ENCODE measurements at places on chromosomes 2 and 18. TPM values are rescaled to one million over a fixed set of nuclear protein-coding genes. Genes with fewer than 3 reads are reported as not detected.

DNA sequence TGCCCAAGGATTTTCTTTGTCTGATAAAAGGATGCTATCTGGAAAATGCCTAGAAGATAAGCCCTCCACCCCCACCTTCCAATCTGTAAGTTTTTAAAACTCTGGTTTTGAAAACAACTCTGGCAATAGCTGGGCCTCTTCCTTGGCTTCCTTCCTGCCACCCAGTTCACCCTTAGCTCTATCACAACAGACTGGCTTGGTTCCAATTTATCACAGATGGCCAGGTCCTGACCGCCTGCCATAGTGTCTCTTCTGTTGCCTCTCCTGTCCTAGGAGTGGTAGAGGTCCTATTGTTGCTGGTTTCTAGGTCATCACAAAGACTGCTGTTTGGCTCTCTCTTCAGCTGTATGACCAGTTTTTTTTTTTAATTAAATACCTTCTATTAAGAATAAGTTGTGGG lies 1727.9 kb upstream of the SLC39A10 start:
- no peaks in the 10 kb centered on the region for H3K36me3 ChIP-seq
- H3K4me3 ChIP-seq: no peak overlapping the region
- no peak overlapping the region for H3K27ac ChIP-seq
- DNase-seq: no peak
- no peaks in the 10 kb centered on the region for H3K4me1 ChIP-seq
- no peaks in the 10 kb centered on the region for H3K27me3 ChIP-seq

GRCh38 chr2:110802208-110802932 lies 70.0 kb downstream of the ACOXL start:
- no peaks in the 10 kb centered on the region for H3K27me3 ChIP-seq
- H3K27ac ChIP-seq: no peak overlapping the region

DNA sequence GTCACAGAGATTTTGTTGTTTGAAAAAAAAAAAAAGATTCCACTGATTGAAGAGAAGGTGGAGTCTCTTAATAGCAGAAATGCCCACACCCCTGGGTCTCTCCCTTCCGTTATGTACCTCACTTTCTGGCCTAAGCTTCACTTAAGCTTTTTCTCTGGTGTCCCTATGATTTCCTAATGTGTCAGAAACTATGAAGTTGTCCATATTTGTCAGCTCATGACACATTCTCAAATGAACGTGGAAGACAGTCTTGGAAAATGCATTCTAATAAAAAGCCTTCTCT lies 5.4 kb upstream of the MALL start:
- DNase-seq: no peak
- no peak overlapping the region for H3K4me3 ChIP-seq
- no peaks in the 10 kb centered on the region for H3K36me3 ChIP-seq
- H3K4me1 ChIP-seq: peaks cover 6% of the 10 kb centered on the region

DNA sequence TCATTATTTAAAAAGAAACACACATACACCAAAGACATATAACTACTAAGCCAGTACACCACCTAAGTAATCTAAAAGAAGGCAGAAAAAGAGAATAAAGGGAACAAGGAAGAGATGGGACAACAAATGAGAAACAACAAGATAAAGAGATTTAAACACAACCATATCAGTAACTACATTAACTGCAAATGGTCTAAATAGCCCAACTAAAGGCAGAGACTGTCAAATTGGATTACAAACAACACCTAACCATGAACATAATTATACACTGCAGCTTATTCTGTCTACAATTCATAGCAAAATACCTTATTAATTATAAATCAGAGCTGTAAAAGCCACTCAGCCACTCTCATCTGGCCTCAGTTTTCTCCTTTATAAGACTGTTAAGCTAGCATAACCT lies 15.0 kb downstream of the PPP4R1 start:
- DNase-seq: no peak
- peaks cover 25% of the 10 kb centered on the region for H3K4me1 ChIP-seq
- no peaks in the 10 kb centered on the region for H3K36me3 ChIP-seq

The SERPINB2 gene
- not detected for total RNA-seq

GRCh38 chr2:228318218-228318617 lies 136.7 kb upstream of the SPHKAP start:
- peak; percentile 42 for DNase-seq
- H3K4me3 ChIP-seq: no peak overlapping the region
- no peaks in the 10 kb centered on the region for H3K36me3 ChIP-seq
- H3K27me3 ChIP-seq: no peaks in the 10 kb centered on the region
- H3K4me1 ChIP-seq: no peaks in the 10 kb centered on the region

The CMPK2 gene
- 0.53 TPM for total RNA-seq

DNA sequence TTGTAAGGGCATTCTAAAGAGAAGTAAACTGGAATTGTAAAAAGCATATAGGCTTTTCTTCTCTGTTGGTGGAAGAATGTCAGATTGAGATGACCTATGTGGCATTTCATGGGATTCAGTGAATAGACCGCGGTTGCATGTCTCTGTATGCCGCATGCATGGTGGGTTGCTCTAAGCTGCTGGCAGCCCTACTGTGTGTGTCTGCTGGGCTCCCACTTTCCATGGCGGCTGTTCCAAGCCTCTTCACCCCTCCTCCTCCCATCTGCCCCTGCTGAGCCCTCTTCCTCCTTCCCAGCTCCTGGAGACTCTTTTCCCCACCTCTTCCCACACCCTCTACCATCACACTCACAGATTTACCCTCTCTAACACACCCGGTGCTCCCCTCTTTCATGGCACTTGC lies 12.6 kb downstream of the ATP6V1C2 start:
- H3K4me1 ChIP-seq: peaks cover 17% of the 10 kb centered on the region
- H3K4me3 ChIP-seq: no peak overlapping the region
- DNase-seq: no peak
- no peaks in the 10 kb centered on the region for H3K36me3 ChIP-seq

The ANKRD53 gene
- 0.16 TPM for total RNA-seq

GRCh38 chr2:18503376-18504228 lies 56.9 kb downstream of the RDH14 start:
- H3K4me1 ChIP-seq: peaks cover 4% of the 10 kb centered on the region
- H3K36me3 ChIP-seq: no peaks in the 10 kb centered on the region
- H3K27me3 ChIP-seq: no peaks in the 10 kb centered on the region

DNA sequence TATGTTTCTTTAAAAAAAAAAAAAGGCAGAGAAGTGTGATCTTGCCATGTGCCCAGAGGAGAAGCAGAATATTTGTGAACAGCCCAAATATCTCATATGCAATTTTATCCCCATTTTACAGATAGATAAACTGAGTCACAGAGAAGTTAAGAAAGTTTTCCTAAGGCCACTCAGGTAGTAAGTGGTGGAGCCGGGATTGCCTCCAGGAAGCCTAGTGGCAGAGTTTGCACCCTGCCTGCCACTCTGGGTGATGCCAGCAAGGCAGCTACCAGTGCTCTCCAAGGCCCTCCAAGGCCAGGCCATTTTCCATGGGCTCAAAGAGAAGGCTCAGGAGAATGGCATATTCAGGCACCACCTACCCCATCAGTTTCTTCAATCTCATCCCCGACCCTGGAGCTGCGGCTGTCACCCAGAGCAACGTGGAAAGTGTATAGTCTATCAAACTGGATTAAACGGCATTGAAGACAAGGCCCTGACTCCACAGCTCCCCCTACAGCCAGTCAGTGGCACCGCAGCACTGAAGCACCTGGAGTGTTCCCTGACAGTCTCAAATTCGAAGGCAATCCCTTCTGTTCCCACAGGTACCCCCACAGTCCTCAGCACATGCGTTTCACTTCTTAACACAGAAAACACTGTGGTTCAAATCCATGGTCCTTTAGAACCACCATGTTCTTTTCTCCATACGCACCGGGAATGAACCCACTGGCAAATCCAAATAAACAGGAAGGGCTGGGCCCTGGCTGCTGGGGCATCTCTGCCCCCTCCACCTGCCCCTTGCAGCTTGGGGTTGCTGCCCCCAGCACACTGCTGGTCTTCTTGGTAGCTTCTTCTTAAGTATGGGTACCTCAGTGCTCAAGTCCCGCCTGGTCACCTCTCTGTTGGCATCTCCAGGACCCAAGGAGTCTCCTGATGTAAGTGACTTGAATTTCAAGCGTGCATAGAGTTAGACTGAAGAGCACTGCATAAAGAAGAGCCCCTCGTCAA lies 175.3 kb downstream of the INHBB start:
- no peak overlapping the region for H3K4me3 ChIP-seq
- H3K27me3 ChIP-seq: no peaks in the 10 kb centered on the region
- no peak overlapping the region for H3K27ac ChIP-seq
- H3K4me1 ChIP-seq: peaks cover 9% of the 10 kb centered on the region

- H3K4me1 ChIP-seq: peaks cover 3% of the 10 kb centered on the region
- no peak for DNase-seq
- H3K36me3 ChIP-seq: no peaks in the 10 kb centered on the region
- H3K27ac ChIP-seq: peak overlapping the region; percentile 71
These were observed 142.5 kb upstream of the CTAGE1 start for GRCh38 chr18:22560275-22560610.

DNA sequence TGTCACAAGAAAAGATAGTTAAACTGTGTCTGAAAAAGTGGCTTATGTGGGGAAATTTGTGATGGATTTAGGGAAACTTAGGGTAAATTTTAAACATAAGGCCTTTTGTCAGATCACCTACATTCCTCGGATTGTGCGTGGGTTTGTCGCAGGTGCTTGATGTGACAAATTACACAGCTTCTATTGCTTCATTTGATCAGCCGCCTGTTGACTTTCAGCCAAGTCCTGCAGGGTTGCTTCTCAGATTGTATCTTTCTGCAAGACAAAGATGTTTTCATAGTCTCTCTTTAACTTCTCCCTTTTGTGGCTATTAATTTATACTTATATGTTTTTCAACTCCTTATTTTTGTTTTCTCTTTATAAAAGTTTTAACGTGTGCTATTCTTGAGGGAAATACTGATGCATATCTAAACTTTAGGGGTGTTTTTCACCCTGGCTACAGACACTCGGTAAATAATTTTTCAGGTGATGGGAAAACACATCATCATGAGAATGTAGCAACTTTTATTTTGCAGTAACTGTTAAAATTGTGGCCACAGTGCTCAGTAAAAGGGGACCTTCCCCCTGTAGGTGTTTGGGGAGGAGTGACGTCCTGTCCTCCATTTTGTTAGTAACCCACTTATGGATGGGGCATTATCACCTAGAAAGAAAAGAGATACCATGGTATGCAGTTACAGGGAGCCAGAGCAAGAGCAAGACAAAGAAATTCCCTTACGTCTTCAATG lies 31.4 kb downstream of the GALM start:
- peaks cover 16% of the 10 kb centered on the region for H3K4me1 ChIP-seq
- H3K36me3 ChIP-seq: 0 out of 2 replicates have a peak, but pooled peaks cover 1% of the 10 kb centered on the region
- H3K4me3 ChIP-seq: no peak overlapping the region
- H3K27ac ChIP-seq: no peak overlapping the region
- DNase-seq: no peak
- H3K27me3 ChIP-seq: no peaks in the 10 kb centered on the region

GRCh38 chr2:215476424-215476823 lies 40.6 kb upstream of the FN1 start:
- no peaks in the 10 kb centered on the region for H3K36me3 ChIP-seq
- H3K27me3 ChIP-seq: no peaks in the 10 kb centered on the region
- H3K27ac ChIP-seq: no peak overlapping the region
- H3K4me3 ChIP-seq: no peak overlapping the region

DNA sequence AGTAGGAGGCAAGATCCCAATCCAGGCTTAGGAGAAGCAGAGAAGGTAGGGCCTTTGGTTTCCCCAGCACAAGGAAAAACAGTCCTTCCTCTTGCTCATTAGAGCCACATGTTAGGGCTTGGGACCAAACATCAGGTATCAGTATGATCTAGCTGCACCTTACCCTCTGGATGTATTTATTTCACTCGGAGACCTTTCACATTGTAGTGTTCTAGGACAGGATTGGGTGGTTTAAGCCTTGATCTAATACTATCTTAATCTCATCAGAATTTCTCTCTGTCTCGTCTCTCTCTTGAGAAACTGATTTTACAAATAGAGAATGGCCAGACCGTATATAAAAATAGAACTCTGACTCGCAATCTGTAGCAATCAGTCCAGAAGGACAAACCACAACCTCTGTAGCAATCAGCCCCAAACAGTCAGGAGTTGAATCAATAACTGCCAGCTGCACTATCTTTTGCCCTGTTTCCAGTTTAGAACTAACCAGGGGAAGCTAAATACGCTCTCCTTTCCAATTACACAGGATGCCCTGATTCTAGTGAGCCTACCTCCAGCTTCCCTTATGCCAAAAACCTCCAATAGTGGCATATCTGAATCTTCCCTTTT lies 207.1 kb downstream of the TDRD15 start:
- no peaks in the 10 kb centered on the region for H3K4me1 ChIP-seq
- no peaks in the 10 kb centered on the region for H3K36me3 ChIP-seq
- no peaks in the 10 kb centered on the region for H3K27me3 ChIP-seq
- no peak overlapping the region for H3K4me3 ChIP-seq

- H3K27ac ChIP-seq: no peak overlapping the region
- H3K4me3 ChIP-seq: no peak overlapping the region
- DNase-seq: no peak
- H3K36me3 ChIP-seq: no peaks in the 10 kb centered on the region
These were observed 40.2 kb downstream of the CWC22 start for GRCh38 chr2:179966778-179967394.

The DSG1 gene
- total RNA-seq: not detected

- DNase-seq: no peak
- H3K4me3 ChIP-seq: no peak overlapping the region
- no peak overlapping the region for H3K27ac ChIP-seq
- H3K4me1 ChIP-seq: peaks cover 13% of the 10 kb centered on the region
- H3K27me3 ChIP-seq: no peaks in the 10 kb centered on the region
- no peaks in the 10 kb centered on the region for H3K36me3 ChIP-seq
These were observed 23.5 kb upstream of the BZW1 start for GRCh38 chr2:200788121-200788718.

DNA sequence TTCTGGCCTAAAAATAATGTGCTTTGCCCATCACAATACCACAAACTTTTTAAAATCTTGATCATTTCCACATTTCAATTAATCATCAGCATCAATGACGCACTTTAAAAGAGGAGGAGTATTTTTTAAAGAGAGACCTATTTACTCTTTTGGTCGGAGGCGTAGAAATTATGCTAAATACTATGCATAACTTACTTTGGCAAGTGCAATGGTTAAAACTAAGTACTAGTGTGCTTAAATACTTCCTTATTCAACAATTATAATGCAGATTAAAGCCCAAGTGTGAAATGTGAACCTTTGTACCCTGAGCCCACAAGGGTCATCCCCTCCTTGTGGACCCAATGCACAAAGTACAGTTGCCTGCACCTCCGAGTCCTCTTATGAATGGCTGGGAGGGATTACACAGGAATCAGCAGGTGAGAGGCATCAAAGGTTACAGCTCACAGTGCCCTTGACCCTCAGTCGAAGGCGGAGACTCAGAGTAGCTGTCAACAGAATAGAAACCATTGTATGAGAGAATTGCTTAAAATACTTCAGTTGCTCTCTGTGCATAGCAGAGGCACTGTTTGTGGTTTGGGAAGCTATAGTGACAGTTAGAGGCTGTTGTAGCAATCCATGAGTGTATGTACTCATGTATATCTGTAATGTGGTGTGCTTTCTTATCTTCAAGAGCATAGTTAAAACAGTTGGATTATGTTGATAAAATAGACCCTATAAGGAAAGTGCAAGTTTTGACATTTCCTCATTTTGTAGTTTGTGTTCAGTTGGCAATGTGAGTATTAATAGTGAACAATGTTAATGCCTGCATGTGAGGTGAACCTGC lies 151.7 kb upstream of the ITGA4 start:
- no peak overlapping the region for H3K4me3 ChIP-seq
- H3K27me3 ChIP-seq: no peaks in the 10 kb centered on the region
- H3K4me1 ChIP-seq: no peaks in the 10 kb centered on the region
- DNase-seq: no peak
- no peak overlapping the region for H3K27ac ChIP-seq

Measured in Caco-2 (cell line).